ENCODE measurements at places on chromosomes 2 and 18.

DNA sequence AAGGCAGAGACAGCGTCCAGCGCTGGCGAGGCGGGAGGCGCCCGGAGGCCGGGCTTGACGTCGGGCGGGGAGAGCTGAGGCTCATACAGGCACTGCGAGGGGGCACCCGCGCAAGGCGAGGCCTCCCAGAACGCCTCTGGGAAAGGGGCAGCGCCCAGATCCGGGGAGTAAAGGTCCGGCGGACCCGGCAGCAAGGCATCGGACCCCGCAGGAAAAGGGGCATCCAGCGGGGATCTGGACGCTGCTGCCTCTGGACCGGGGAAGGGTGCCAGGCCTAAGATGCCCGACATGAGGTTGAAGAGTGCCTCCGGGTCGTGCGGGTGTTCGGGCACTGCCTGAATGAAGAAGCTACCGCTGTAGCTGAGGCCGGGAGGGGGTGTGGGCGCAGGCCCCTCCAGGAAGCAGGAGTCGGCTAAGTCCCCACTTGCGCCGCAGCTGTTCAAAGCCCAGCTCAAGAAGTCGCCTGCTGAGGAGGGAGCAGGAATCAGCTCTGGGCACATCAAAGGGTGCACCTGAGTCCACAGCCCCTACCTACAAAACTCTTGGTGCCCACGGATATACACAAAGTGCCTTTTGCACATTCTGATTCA lies 937 bp downstream of the EGR4 start:
- no peak overlapping the region for H3K27ac ChIP-seq
- no peak for DNase-seq
- peaks cover 27% of the 10 kb centered on the region for H3K27me3 ChIP-seq
- peaks cover 28% of the 10 kb centered on the region for H3K4me1 ChIP-seq
- no peaks in the 10 kb centered on the region for H3K36me3 ChIP-seq
- H3K4me3 ChIP-seq, result no peak overlapping the region

DNA sequence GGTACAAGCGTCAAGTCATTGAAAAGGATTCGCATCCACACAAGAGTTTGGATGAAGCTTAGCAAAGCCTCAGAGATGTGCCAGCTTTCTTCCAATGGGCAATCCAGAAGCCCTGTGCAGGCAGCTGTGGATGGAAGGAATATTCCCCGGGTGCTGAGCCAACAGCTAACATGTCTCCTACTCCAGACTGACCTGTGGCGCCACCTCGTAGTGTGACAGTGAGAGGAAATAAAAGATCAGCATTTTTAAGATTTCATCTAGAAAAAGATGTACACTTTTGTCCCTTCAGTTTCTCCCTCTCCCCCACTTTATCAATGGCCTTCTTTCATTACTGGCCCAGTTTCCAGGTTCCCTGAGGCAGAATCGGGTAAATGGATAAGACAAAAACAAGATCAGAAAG lies 48.9 kb upstream of the SPATS2L start:
- H3K4me1 ChIP-seq, result no peaks in the 10 kb centered on the region
- DNase-seq, result no peak
- no peaks in the 10 kb centered on the region for H3K27me3 ChIP-seq
- H3K4me3 ChIP-seq, result no peak overlapping the region
- H3K27ac ChIP-seq, result no peak overlapping the region

DNA sequence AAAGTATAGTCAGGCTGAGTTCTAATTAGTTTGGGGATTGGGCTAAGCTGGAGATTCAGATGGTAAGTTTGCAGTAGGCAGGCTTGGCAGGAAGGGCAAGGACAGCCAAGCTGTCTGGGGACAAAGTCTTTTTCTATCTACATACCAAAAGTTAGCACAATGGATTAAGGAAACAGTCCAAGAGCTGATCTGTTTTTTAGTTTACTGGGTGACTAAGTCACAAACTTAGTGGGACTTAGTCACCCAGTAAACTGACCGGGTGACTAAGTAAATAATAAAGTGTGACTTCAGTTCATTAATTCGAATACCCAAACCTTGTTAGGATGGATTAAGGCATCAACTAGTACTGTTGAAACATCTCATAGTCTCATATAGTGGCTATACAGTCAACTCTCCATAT lies 1386.0 kb upstream of the CELF4 start:
- H3K4me3 ChIP-seq, result no peak overlapping the region
- no peak overlapping the region for H3K27ac ChIP-seq
- no peak for DNase-seq
- H3K4me1 ChIP-seq, result no peaks in the 10 kb centered on the region
- no peaks in the 10 kb centered on the region for H3K27me3 ChIP-seq

- no peak overlapping the region for H3K27ac ChIP-seq
- H3K27me3 ChIP-seq, result no peaks in the 10 kb centered on the region
- H3K4me1 ChIP-seq, result no peaks in the 10 kb centered on the region
- no peak for DNase-seq
These were observed 57.0 kb downstream of the ZBTB7C start for GRCh38 chr18:48352051-48352755.

GRCh38 chr2:138267161-138267901 lies 234.2 kb upstream of the SPOPL start:
- no peak overlapping the region for H3K4me3 ChIP-seq
- no peak for DNase-seq
- no peaks in the 10 kb centered on the region for H3K36me3 ChIP-seq
- no peaks in the 10 kb centered on the region for H3K4me1 ChIP-seq
- no peaks in the 10 kb centered on the region for H3K27me3 ChIP-seq

GRCh38 chr2:74515981-74516633 lies 1.9 kb downstream of the TLX2 start:
- no peak overlapping the region for H3K27ac ChIP-seq
- peak overlapping the region; percentile 53 for H3K4me3 ChIP-seq
- peak; percentile 76 for DNase-seq
- peaks cover 35% of the 10 kb centered on the region for H3K4me1 ChIP-seq

- H3K4me1 ChIP-seq, result no peaks in the 10 kb centered on the region
- no peak overlapping the region for H3K4me3 ChIP-seq
- peaks cover 24% of the 10 kb centered on the region for H3K36me3 ChIP-seq
- H3K27ac ChIP-seq, result no peak overlapping the region
These were observed 244.8 kb downstream of the TWIST2 start for GRCh38 chr2:239092571-239093294.

DNA sequence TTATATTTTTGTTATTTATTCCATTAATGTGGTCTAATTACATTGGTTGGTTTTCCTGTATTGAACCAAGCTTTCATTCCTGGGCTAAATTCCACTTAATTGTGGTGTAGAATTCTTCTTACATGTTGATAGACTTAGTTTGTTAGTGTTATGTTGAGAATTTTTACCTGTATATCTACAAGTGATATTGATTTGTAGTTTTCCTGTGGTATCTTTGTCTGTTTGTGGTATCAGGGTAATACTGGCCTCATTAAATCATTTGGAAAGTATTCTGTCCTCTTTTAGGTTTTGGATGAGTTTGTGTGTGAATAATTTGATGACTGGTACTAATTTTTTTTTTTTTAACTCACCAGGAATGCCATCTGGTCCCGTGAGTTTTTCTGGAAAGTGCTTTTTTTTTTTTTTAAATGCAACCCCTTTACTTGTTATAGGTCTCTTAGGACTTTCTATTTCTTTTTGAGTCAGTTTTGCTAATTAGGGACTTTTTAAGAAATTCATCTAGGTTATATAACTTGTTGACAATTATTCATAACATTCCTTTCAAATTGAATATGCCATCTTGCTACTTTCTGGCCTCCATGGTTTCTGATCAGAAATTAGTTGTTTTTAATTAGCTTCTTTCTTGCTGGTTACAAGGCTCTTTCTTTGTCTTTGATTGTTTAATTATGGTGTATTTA lies 232.8 kb downstream of the CCDC85A start:
- no peaks in the 10 kb centered on the region for H3K4me1 ChIP-seq
- DNase-seq, result no peak
- H3K4me3 ChIP-seq, result no peak overlapping the region
- H3K27me3 ChIP-seq, result no peaks in the 10 kb centered on the region
- no peak overlapping the region for H3K27ac ChIP-seq

DNA sequence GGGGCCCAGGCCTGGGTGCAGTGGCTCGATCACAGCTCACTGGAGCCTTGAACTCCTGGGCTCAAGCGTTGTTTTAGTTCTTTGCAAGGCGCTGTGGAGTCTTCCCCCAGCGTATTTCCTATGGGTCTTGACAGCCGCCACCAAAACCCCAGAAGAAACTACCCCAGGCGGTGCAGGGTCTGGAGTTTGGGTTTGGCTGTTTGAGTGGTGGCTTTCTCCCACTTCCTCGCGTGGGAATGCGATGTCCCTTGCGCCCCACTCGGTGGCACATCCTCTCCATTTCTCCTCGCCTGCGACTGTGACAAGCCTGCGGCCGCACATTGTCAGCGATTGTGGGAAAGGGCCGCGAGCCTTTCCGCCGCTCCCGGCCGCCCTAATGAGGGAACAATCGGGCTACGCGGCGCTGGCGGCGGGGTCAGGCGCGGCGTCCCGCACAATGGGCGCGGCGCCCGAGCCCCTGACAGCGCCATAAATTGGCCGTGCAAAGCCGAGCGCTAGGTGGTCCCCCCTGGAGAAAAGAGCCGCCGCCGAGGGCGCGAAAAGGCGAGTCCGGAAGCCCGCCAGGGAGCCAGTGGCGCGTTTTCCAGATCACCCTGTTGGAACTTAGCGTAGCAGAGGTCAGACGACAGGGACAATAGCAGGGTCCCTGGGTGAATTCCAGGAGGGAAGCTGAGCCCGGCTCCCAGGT lies 194.9 kb upstream of the POU3F3 start:
- no peaks in the 10 kb centered on the region for H3K27me3 ChIP-seq
- no peak overlapping the region for H3K27ac ChIP-seq
- H3K4me3 ChIP-seq, result no peak overlapping the region
- no peaks in the 10 kb centered on the region for H3K4me1 ChIP-seq
- no peak for DNase-seq

DNA sequence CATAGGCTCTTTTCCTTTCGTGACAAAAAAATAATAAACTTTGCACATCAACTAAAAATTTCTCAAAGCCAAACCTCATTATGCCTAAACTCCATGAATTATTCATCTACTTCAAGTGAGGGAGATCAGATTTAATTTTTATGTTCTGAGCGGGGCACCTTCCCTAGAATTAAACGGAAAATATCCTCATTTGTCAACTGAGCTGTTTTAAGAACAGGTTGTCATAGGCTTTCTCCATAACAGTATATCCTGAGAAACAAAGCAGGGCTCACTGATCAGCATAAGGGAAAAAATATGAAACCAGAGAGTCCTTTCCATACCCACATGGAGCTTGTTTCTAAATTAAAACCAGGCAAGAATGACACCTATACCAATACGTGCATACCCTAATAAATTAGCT lies 131.5 kb upstream of the CHAC2 start:
- no peaks in the 10 kb centered on the region for H3K36me3 ChIP-seq
- no peak for DNase-seq
- no peaks in the 10 kb centered on the region for H3K27me3 ChIP-seq

DNA sequence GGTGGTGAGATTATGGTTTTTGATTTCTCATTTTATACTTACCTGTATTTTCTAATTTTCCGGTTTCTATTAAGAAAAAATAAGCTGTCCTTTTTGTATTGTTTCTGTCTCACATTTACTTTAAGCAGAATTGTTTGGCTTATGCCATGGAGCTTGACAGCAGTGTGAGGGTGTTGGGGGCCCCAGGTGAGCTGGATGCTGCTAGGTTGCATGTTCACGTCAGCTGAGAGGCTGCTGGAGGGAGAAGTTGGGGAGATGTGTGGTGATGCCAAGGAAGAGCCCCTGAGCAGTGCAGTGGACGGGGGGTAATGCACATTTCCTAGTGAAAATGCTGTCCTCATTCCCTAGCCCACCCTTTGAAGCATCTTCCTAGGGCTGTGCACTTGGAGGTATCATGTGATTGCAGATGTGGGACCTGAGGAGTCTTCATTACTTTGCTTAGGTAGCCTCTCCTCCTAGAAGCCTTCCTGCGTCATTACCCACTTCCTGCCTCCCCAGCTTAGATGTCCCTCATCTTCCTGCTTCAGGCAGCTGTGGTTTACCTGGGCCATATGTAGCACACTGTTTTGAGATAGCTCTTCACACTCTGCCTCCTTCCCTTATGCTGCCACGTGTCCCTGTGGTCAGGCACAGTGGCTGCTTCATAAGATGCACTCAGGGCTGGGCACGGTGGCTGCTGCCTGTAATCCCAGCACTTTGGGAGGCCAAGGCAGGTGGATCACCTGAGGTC lies 16.2 kb downstream of the ATG16L1 start:
- peaks cover 68% of the 10 kb centered on the region for H3K4me1 ChIP-seq
- H3K27ac ChIP-seq, result peak overlapping the region; percentile 81
- H3K4me3 ChIP-seq, result peak overlapping the region; percentile 39
- no peaks in the 10 kb centered on the region for H3K27me3 ChIP-seq
- DNase-seq, result peak; percentile 93
- H3K36me3 ChIP-seq, result peaks cover 52% of the 10 kb centered on the region

DNA sequence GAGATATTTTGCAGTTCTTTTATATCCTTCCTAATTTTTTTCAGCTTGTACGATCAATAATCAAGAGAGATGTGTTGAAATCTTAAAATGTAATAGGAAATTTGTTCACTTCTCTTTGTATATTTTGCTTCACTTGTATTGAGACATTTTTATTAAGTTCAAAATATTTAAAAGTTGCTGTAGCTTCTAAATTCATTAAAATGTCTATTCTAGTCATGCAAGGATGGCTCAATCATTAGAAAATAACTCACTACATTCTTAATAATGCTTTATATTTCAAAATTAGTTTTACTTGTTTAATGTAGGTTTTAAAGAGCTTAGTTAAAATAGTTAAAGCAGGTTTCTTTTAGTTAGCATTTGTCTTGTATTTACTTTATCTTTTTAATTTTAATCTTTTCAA lies 308.4 kb downstream of the CYRIA start:
- no peak for DNase-seq
- no peak overlapping the region for H3K4me3 ChIP-seq
- no peaks in the 10 kb centered on the region for H3K27me3 ChIP-seq
- no peak overlapping the region for H3K27ac ChIP-seq
- H3K4me1 ChIP-seq, result no peaks in the 10 kb centered on the region

- DNase-seq, result peak; percentile 49
- H3K4me3 ChIP-seq, result no peak overlapping the region
- H3K27me3 ChIP-seq, result no peaks in the 10 kb centered on the region
- H3K36me3 ChIP-seq, result no peaks in the 10 kb centered on the region
These were observed 53.0 kb downstream of the ASXL2 start for GRCh38 chr2:25825238-25825637.

DNA sequence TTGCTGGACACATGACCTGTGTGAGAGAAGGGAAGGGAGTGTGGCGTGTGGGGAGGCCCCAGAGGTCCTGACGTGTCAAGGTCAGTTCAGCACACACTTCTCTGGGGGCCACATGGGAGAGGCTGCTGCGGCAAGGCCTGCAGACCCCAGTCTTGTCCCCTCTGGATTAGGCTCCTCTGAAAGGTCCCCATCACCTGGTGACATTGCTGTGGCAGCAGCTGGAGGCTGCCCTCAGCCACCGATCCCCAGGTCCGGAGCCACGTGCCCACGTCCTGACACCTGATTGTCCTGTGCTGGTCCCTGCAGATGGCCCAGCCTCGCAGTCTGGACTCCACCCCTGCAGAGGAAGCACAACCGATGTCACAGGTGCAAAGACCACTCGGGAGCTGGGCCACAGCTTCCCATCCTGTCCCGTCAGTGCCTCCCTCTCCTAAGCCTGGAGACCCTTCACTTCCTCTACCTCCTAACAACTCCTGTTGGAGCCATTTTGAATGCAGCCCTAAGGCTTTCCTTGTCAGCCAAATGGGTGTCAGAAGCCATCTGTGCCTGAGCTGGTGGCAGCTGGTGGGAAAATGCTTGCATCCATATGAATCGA lies 12.7 kb downstream of the TMEM177 start:
- H3K36me3 ChIP-seq, result peaks cover 8% of the 10 kb centered on the region
- no peak overlapping the region for H3K27ac ChIP-seq
- no peak for DNase-seq
- H3K4me3 ChIP-seq, result no peak overlapping the region
- no peaks in the 10 kb centered on the region for H3K27me3 ChIP-seq
